ENCODE measurements at places on chromosomes 6 and 20. TPM values are rescaled to one million over a fixed set of nuclear protein-coding genes. Genes with fewer than 3 reads are reported as not detected.

GJA10 gene
- total RNA-seq, result not detected

PLAGL1 gene
- total RNA-seq, result 3.0 TPM

GRCh38 chr6:168208854-168209253 lies 110.7 kb downstream of the DACT2 start:
- no peak for DNase-seq

- DNase-seq, result peak; percentile 88
These were observed 13.4 kb upstream of the BTN3A2 start for GRCh38 chr6:26351544-26351953.

DNA sequence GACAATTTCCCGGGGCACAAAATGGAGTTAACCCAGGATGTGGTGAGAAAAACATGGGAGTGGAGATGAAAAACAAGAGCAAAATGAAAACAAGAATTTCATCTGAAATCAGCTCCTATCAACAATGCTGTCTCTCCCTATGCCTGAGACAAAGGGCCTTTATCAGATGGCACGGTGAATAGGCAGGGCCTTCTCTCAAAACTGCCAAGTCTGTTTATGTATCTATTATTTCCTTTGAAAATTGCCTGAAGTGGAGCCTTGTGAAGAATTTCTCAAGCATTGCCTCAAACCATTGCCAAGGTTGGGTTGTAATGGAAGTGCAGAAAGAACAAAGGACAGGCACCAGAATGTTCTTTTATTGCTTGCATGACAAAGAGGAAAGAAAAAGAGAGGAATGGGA lies 74.7 kb downstream of the BTBD3 start:
- DNase-seq, result no peak

SLC17A3 gene
- not detected for total RNA-seq

DNA sequence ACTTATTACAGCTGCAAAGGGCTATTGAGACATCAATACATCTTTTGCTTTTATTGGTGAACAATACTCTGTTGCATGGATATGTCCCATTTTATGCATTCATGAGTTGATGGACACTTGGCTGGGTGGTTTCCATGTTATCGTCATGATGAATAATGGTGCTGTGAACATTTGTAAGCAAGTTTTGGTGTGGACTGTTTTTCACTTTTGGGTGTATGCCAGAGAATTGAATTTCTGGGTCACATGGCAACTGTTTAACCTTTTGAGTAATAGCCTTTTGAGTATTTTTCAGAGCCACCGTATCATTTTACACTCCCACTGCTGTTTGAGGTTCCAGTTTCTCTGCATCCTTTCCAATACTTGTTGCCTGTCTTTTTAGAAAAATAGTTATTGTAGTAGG lies 107.0 kb downstream of the JARID2 start:
- DNase-seq, result peak; percentile 54

C6orf132 gene
- total RNA-seq, result under 0.01 TPM

DNA sequence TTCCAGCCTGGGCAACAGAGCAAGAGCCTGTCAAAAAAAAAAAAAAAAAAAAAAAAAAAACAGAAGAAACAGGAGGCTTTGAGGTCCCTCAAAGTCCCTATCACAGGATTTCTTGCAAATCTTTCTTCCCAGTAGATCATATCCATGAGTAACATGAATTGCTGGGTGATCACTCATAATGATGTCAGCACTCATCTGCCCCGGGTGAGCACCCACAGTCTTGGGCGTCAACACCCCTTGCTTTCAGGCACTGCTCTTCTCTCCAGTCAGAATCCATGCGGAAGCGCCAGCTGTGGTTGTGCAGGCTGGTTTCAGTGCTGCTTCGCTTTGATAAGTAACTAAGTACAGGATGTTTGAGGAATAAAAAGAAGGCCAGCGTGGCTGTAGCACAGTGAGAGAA lies 40.2 kb upstream of the INSM1 start:
- DNase-seq, result no peak

DNA sequence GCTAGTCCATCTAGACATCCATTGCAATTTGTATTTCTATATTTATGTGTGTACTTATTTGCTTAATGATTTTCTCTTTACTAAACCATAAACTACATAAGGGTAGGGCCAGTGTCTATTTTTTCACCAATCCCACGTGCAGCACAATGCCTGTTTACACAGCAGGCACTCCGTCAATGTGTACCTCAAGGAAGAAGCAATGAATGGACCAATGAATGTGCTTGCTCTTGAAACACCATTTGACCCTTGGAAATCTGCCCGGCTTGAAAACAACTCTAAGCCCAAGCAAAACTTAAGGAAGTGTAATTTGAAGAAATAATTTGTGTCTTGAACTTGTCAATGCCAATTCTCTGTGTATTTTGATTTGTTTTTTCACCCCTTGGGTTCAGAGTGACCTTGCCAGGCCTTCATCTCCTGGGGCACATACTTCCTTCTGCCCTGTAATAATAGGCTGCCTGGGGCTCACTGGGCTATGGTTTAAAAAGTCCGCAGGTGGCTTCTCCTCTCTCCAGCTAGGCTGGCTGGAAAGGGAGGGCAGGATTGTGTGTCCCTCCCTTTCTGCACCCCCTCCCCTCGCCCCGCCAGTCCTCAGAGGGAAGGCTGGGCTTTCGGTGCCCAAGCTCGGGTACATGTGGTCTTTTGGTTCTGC lies 140.8 kb upstream of the ARMC2 start:
- no peak for DNase-seq

DNA sequence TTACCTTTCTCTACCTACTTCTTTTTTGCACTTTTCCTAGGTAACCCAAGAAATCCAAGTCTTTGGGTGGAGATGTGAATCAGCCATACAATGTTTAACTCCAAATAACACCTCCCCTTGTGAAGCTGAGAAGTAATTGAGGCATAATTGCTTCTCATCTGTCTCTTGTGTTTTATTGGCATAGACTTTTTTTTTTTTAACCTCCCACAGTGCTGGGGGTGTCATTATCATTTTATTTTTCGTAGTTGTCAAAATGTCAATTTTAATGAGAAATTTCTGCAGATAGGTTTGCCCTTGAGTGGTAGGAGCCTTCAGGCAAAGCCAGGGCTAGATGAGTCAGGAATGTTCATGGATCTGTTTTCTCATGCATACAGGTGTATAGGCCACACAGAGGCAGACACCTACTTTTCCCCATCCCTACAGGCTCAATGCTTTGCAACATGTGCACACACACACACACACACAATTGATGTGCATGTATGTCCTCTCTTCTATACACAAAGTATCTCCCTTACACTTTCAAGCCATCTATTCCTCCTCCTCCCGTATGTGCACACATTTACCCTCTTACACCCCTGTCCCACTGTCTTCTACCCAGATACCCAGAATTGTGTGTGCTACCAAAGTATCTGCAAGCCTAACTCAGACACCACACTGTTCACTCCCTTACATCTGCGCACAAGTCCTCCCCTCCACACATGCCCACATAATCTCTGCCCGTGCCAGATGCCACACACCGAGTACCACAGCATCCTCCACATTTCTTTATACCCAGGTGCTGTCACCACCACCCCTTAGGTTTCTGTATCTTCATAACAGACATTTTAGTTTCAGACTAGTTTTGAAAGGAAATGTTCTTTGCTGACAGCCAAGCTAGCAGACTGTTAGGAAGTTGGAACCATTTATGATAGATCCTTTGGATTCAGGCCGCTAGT lies 22.0 kb downstream of the RALY start:
- DNase-seq, result no peak

- no peak for DNase-seq
These were observed 63.7 kb downstream of the PXDC1 start for GRCh38 chr6:3687847-3688246.

MRPS18B gene
- 35.9 TPM for total RNA-seq

- DNase-seq, result peak; percentile 67
These were observed 3.4 kb upstream of the FKBP1A start for GRCh38 chr20:1396264-1396663.

- no peak for DNase-seq
These were observed 48.1 kb downstream of the SLC22A3 start for GRCh38 chr6:160396292-160396691.

GRCh38 chr6:137816133-137816579 lies 50.9 kb upstream of the TNFAIP3 start:
- DNase-seq, result no peak

- no peak for DNase-seq
These were observed 48.7 kb downstream of the ADAT2 start for GRCh38 chr6:143401636-143402370.

DNA sequence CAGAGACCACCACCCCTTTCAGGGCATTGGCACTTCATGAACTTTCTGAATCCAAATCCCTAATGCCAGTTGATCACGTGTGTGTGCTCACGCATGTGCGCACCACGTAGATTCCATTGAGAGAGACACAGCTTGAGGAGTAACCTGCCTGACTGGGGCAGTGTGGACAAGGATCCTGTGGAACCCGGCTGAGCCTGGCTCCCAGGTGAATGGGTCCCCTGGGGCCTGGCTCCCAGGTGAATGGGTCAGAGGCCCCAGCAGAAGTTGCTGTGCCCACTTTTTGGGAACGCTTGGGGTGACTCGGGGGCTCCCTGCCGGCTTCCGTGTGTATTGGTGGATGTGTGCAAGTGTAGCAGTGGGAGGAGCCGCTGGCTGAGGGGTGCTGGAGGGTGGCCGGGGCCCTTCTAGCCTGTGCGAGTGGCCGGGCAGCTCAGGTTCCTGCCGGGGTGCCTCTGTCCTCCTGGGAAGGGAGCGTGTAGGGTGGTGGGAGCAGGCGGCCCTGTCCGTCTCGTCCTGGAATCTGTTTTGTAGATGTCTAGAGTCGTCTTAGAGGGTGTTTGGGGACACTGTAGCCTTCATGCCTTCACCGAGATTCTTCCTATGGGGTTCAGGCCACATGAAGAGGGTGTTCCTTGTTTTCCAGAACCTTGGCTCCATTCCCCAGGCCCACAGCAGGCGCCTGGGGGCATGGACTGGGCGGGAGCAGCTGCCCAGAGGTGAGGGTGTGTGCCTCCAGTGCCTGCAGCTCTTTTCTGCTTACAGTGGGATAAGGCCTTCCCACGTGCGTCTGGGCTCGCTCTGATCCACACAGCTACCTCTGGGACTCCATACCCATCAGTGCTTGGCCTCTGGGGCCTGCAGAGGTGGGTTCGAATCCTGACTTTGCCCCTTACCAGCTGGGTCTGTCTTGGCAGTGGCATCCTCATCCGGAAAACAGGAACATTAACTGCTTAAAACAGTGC lies 3.2 kb downstream of the RBM38 start:
- DNase-seq, result no peak

DNA sequence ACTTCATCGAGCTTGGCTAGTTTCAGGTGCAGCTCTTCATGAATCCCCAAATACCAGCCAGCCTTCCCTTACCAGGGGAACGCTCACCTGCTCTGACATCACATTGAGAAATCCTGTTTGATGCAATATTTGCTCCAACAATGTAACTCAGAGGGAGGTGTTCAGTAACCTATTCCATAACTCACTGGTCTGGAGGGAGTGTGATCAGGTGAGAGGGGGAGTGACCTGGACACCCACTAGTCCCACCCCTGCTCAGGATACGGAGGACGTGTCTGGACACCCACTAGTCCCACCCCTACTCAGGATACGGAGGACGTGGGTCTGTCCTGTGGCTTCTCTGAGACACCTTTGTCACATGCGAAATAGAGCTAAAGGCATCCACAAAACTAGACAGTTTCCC lies 70.3 kb downstream of the HUS1B start:
- DNase-seq, result no peak

- DNase-seq, result no peak
These were observed 244.7 kb downstream of the CBLN4 start for GRCh38 chr20:55760586-55760985.

DNA sequence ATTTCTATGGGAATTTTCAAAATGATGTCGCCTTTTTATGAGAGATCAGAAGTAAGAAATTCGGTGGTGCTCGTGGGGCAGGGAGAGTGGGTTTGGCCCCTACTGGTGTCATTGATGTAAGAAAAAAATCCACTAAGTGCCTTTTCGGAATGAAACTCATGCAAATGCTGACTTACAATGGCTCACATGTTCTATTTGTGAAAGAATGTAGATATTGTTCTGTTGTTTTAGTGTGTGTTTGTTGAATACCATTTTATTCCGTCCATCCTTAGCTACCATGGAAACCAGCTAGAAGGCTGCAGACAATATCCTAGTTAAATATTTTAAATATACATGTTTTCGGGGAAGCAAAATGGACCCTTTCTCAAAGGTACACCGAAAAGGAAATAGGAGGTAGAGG lies 304.9 kb downstream of the TAF4 start:
- no peak for DNase-seq

DNA sequence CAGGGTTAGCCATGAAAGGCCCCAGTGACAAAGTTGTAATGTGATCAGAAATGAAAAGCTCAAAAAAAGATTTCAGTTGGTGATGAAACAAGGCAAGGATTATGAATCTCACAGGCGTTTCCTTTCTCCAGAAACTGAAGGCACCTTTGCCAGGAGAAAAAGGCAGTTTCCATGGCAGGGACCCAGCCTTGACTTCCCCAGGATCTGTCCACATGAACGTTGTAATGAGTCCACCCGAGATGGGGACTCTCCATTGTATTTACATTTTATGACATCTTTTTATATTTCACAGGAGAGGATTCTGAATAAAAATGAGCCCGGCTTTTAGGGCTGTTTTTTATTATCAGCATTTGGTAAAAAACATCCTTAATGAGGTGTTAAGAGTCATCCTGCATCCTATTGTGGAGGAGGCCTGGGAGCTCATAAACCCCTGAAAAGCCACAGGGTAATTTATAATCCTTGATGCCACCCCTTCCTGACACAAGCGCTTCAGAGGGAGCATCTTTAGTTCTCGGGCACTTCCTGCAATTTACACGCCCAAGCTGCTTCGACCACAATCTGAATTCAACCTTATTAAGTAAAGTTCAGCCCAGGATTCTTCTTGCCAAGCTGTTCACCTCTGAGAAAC lies 74.1 kb upstream of the SALL4 start:
- DNase-seq, result no peak

DNA sequence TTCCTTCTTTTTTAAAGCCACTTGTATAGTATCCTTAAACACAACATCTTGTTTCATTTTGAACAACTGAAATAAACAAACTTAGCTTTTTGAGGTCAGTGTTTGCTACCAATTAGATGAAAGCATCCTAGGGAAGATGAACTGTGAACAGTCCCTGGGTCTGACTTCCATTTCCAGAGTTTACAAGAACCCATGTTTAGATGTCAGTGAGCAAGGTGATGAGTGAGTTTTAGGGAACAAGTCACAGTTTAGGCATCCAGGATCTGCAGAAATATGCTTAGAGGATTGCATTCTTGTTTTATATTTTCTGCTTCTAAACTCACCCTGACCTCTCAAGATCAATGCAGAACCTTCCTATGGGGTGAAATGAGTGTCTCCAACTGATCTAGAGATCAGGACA lies 3.0 kb downstream of the ZC2HC1B start:
- DNase-seq, result no peak

SLC22A7 gene
- not detected for total RNA-seq
